CD8-positive, alpha-beta memory T cell (primary cell): ENCODE measurements at places on chromosomes 13 and 19. TPM values are rescaled to one million over a fixed set of nuclear protein-coding genes. Genes with fewer than 3 reads are reported as not detected.

NKG7 gene
- total RNA-seq, result 866 TPM

RNASEH2A gene
- 62.4 TPM for total RNA-seq

IGFL2 gene
- not detected for total RNA-seq

RETN gene
- total RNA-seq, result not detected

FLT3LG gene
- 63.9 TPM for total RNA-seq

MED4 gene
- 61.1 TPM for total RNA-seq

CLEC17A gene
- 1.5 TPM for total RNA-seq

DNA sequence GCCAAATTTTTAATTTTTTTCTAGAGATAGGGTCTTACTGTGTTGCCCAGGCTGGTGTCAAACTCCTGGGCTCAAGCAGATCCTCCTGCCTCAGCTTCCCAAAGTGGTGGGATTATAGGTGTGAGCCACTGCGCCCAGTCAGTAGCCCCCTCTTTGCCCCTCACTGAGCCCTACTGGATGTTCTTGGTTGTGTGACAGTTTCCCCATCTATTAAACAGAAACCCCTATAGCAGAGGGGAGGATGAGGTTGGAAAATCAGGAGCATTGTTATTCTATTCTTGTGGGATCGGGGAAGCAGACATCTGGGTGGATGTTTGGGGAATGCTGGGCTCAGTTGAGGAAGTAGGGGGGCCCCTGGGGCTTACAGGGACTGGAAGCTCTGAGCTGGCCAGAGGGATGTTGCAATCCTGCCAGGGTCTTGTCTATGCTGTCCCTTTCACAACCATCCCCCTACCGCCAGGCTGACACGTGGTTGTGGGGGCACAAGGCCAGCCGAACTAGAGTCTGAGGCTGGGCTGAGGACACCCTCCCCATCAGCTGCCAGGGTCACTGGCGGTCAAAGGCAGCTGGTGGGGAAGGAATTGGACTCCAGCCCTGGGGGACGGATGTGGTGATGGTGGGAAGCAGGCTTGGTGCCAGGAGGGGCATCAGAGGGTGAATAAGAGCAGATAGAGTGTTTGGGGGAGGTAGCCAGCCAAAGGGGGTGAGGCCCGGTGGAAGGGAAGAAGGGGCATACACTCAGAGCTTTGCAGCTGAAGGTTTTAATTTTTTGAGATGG lies 10.9 kb downstream of the APOC1 start:
- DNase-seq, result no peak

- no peak for DNase-seq
Observed at GRCh38 chr19:3770136-3770999, 1.7 kb downstream of the RAX2 start.

DNA sequence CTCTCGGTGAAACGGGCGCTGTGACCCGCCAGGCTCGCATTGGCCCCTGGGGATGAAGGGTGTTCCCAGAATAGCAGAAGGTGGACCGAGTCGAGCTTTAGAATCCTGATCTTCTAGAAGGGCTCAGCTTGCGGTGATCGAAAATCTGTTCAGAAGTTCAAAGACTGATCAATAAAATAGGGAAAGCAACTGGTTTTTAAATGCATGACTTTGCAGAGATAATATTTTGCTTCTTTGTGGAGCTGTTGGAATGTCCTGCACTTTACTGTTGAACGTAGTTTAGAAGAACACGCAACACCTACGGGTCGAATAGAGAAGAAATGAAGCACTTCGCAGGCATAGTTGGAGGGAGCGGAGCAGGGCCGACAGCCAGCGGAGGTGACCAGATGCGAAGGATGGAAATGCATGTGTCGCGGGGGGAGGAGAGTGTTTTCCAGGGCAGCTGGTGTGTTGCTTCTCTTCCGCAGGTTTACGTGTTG lies 766 bp downstream of the CEBPG start:
- no peak for DNase-seq

GRCh38 chr13:37929308-37929707 lies 59.7 kb upstream of the TRPC4 start:
- no peak for DNase-seq

DNA sequence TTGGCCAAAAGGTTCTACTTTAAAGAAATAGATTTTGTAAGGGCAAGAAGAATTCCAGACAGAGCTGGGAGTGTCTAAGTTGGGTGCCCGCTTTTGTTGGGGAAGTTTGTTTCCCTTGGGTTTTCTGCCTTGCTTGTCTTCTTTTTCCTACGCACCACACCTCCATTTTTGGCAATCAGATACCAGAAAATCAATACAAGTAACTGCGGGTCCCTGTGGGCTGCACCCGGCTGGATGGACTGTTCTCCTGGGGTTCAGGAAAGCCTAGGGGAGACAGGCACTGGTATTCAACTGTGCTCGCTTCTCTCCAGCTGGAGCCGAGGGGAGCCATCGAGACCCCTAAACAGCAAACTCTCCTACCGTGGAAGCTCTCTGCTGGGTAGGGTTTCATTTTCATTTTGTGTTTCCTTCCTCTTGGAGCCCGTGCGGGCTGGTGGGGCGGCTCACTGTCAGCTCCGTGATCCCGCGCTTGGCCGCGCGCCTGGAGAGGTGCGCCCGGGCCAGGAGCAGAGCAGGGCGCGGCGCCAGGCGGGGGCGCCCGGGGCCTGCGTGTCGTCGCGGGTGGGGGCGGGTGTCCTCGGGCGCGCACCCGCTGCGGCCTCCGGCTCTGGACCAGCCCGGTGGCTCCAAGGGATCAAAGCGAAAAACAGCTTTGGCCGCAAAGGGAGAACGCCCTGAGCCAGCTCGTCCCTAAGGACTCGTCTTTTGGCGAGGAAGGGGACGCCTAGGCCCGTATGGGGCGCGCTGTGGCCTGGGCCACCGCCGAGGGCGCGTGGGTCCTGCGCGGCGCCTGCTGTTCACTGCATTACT lies 347.2 kb downstream of the ZNF536 start:
- DNase-seq, result no peak

- no peak for DNase-seq
Observed at GRCh38 chr19:6417713-6418561, 6.7 kb downstream of the KHSRP start.

DNA sequence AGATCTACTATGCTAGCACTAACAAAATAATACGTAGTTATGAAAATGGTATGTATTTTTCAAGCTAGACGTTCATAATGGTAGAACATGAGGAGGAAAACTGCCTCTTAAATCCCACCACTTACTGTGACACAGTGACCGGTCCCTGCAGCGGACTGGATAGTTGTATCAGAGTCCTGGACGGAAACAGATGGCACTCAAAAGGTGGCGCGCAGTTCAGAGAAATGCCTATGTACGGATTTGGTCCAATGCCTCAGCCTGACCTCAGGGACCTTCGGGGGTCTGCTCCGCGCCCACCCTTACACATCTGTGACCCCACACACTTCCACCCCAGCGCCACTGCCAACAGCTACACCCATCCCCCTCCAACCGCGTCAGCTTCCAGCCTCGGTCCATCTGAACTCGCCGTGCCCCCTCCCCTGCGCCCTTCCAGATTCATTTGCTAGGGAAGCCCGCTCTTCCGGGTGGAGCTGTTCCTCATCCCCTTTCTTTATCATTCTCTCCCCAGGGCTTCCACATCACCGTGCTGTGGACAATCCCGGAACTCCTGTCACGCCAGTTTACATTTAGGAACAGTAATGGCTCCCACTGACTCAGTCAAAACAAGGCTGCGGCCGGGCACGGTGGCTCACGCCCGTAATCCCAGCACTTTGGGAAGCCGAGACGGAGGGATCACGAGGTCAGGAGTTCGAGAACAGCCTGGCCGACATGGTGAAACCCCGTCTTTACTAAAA lies 792 bp upstream of the LENG8 start:
- DNase-seq, result no peak

- no peak for DNase-seq
Observed at GRCh38 chr13:39565036-39565949, 37.7 kb downstream of the LHFPL6 start.

DNA sequence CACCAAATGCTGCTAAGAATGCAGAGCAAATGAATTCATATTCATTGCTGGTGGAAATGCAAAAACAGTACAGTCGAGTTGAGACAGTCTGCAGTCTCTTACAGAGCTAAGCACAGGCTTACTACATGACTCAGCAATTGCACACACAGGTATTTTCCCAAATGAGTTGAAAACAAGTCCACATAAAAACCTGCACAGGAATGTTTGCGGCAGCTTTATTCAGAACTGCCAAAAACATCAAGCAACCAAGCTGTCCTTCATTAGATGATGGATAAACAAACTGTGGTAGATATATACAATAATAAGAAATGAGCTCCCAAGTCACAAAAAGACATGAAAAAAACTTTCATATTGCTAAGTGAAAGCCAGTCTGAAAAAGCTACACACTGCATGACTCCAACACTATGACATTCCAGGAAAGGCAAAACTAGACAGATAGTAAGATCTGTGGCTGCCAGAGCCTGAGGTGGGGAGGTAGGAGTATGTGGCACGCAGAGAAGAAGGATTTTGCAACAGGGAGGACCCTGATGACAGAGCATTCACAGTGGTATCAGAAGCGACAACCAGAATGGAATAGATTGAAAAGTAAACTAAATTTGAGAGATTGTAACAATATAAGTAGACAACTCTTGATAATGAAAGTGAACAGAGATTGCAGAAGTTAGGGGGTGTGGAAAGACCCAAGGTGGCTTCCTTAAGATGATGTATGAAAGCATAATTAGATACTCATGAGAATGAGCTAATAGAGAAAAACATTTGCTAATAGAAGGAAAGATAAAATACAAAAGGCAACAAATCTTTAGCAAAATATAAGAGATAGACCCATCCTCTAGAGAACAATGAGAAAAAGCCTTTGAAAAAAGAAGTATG lies 52.7 kb downstream of the TSC22D1 start:
- no peak for DNase-seq

DNA sequence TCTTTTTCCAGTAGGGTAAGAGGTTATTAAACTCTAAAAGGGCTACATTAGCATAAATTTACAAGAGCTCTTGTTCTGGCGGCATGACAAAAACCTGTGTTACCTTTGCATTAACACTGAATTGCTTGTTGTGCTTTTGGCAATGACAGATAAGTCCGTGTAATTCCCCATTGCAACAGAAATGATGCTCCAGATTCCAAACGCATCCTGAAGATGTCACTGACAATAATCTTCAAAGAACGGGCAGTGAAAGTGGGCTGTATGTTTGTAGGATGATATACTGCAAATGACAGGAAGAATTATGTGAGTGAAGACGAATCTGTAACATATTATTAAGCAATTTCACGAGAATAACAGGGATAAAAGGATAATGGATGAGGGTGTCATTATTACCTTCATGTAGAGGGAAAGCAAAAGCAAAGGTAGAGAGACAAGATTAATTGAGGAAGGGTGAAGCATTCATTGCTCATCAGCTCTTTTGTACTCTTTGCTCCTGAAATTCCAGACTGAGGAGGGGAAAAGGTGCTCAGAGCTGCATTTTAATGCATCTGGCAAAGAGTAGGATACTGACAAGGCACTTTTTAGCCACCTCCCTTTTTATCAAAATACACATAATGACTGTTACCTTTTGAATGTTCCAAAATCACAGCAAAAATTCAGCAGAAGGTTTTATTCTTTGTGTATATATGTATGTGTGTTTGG lies 38.5 kb upstream of the MAB21L1 start:
- DNase-seq, result no peak
